ENCODE measurements at places on chromosomes 6 and 20.

DNA sequence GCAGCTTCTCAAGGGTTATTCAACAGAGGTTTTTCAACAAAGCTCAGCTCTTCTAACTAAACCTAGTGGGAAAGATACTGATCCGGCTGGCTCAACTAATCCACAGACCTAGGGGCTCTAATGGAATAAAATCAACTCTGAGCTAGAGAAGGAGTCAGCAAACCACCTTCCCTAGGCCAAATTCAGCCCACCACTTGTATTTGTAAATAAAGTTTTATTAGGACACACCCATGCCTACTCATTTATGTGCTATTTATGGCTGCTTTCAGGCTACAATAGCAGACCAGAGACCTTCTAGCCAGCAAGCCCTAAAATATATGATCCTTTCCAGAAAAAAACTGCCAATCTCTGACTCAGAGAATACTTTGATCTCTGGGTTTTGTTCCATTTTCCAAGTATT lies 6.0 kb upstream of the RAB22A start:
- no peak for DNase-seq

DNA sequence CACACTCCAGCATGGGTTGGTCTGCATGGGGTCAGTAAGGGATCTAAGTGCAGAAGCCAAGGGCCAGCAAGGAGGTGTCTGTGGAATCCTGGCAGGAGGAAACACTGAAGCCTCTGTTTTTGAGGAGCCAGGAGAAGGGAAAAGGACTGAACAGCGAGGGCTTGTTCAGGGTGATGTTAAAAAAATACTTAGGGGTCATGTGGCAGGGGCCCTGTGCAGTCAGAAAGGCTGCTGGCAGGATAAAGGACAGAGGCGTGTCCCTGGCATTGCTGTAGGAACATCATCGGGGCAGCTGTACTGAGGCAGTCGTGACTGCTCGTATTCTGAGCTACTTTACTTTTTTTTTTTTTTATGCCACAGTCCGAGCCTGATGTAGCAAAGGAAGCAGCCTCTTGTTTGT lies 127.1 kb upstream of the ZFP64 start:
- no peak for DNase-seq

DNA sequence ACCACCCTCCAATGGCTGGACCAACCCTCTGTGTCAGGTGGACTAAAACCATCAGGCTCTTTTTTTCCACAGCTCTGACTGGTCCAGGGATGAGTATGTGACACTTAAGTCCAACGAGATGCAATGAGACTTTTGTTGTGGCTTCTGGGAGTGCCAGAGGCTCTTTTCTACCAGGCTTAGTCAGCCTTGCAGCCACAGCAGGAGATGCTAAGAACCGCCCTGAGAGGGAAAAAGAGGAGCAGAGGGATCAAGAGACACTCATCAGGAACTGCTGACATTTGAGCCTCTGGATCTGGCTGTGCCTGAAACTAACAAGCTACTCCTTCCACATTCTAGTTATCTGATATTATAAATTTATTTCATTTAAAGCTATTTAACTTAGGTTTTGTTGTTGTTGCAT lies 270.9 kb upstream of the SULF2 start:
- no peak for DNase-seq

- DNase-seq = no peak
Observed at GRCh38 chr20:11791835-11792567, 125.7 kb upstream of the BTBD3 start.

DNA sequence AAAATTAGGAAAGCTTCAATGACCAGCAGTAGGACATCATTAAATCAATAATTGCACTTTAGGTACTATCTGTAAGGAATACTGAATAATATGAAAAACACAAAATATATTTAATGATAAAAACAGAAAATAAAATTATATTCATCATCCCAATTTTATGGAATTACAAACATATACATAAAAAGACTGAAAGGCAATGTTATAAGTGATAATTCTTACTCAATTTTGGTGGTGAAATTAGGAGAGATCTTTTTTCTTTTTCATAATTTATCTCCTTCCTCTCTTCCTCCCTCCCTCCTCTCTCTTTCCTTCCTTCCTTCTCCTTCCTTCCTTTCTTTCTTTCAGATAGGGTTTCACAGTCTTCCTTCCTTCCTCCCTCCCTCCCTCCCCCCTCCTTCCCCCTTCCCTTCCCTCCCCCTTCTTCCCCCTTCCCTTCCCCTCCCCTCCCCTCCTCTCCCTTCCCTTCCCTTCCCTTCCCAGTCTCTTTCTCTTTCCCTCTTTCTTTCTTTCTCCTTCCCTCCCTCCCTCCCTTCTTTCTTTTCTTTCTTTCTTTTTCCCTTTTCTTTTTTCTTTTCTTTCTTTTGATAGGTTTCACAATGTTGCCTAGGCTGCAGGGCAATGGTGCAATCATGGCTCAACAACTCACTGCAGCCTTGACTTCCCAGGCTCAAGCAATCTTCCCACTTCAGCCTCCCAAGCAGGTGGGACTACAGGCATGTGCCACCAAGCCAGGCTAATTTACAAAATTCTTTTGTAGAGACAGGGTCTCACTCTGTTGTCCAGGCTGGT lies 36.8 kb downstream of the RSPH3 start:
- no peak for DNase-seq
